ENCODE measurements at places on chromosomes 6 and 20.

DNA sequence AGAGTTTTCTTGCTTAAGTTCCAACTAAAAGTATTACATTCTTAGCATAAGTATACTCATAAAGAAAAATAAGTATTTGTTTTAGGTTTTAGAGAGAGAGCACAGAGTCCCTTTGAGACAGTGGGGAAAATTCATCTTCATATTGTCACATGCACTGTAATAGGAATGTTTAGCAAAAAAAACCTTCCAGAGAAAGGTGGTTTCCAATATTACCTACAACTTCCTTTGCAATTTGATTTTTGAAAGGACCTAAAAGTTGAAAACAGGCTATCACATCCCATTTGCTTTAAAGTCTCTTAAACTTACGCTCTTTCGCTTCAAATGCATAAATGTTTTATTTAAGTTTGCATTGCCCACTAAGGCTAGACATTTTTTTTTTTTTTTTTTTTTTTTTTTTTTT, 86.4 kb downstream of the OPRM1 start:
- no peak for DNase-seq

DNA sequence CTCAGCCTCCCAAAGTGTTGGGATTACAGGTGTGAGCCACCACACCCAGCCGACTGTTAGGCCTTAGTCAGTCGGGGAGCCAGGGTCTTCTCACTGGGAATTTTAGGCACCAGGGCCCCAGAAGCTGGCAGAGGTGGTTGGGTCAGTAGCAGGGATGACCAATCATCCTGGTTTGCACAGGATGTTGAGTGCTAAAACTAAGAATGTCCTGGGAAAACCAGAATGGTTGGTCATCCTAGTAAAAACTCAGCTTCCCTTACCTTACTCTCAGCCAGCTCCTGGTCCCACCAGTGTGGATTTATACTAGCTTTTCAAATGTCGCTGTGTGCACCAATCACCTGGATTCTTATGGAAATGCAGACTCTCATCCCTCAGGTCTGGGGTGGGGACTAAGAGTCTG, 31.8 kb downstream of the KCNG1 start:
- no peak for DNase-seq

GRCh38 chr20:276620-277495, 13.7 kb downstream of the C20orf96 start:
- DNase-seq = no peak

GRCh38 chr6:456358-456867, 64.9 kb downstream of the IRF4 start:
- DNase-seq = no peak

GRCh38 chr6:152298055-152298647, 339.0 kb downstream of the SYNE1 start:
- no peak for DNase-seq

DNA sequence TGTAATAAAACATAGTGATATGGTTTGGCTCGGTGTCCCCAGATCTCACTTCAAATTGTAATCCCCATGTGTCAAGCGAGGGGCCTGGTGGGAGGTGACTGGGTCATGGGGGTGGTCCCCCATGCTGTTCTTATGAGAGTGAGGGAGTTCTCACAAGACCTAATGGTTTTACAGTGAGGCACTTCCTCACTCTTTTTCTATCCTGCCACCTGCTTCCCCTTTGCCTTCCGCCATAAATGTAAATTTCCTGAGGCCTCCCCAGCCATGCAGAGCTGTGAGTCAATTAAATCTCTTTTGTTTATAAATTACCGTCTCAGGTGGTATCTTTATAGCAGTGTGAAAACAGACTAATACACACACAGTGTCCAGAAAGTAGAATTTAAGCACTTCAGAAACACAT, 78.5 kb downstream of the REPS1 start:
- DNase-seq = no peak

GRCh38 chr6:43985329-43985728, 141.9 kb downstream of the MRPL14 start:
- DNase-seq = no peak

- DNase-seq = peak; percentile 68
Observed at GRCh38 chr6:151391471-151392413, at the start of gene ZBTB2. ZBTB2 (minus strand) TSS chr6:151391559; CDS start chr6:151373637, 17,922 bp downstream.
